ENCODE measurements at places on chromosomes 4 and X.

DNA sequence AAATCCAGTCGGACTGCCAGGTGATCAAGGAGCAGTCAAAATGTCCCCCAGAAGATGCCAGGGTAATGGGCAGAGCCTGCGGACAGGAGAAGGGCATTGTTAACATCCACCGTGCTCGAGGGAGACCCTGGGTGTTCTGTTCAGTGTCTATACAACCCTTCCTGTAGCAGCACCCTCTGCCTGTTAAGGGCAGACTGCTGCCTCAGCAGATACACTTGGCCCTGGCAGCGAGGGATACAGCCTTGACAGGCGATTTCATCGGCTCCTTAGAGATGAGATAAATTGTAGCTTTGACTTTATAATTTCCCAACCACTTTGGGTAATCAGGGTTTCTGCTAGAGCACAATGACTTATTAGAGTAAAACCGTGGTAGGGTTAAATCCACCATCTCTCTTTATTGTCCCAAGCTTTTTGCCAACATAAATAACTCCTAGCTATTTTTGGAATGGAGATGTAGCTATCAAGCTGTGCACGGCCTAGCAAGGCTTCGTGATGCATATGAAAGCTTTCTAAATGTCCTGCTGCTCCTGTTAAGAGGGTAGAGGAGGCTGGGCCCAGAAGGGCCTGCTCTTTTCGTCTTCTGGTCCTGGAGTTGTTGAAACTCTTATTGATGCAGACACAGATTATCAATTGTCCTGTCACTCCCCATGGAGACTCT is 195.9 kb downstream of the CPEB2 start:
- DNase-seq: no peak

- DNase-seq: no peak
Measured at GRCh38 chr4:107619066-107619465, 101.0 kb downstream of the PAPSS1 start.

GRCh38 chrX:130024127-130024526 is 41.7 kb downstream of the BCORL1 start:
- DNase-seq: peak; percentile 1

GRCh38 chrX:1443496-1444075 is 9.1 kb downstream of the ASMTL start:
- no peak for DNase-seq

DNA sequence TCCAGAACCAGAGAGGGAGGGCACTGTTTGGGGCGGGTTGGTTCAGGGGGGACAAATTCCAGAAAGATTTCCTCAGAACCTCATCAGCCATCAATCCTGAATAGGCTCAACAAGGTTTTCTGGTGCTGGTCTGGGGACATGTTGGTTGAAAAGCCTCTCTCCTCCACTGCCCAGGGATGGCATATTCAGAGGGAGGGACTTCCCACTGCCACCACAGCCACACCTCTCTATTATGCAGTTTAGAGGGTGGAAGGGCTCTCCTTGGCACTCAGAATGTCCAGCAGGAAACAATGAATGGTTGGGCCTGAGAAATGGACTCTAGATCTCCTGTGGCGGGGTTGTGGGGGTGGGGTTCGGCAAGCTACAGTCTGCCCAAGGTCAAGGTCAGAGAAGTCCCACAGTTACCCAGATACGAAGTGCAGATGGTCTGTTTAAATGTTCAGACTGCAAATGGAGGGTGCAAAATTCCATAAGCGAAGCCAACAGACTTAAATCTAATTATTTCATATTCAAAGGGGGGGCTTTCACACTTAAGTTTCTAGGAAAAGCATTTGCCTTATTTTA is 70.7 kb downstream of the LEF1 start:
- no peak for DNase-seq

DNA sequence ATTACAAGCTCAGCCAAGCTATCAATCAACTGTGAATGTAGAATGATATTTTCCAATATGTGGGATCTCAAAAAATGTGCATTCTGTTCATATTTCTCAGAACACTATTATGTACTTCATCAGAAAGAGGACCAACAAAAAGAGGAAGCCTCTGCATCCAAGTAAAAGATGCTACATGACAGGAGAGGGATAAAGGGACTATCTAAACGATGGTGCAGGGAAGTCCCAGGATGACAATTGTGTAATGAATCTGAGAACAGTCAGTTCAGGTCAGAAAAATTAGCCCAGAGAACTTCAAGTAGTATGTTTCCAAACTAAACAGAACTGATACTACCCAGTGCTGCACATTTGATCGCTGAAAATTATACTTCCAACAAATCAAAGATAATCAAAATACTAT is 127.0 kb downstream of the ZNF330 start:
- no peak for DNase-seq

GRCh38 chr4:106334741-106335470 is 18.6 kb downstream of the AIMP1 start:
- DNase-seq: no peak

GRCh38 chr4:184548648-184549341 is 74.4 kb upstream of the IRF2 start:
- no peak for DNase-seq

- peak; percentile 67 for DNase-seq
Measured at GRCh38 chrX:154546354-154547244, at the start of gene G6PD. TSS of gene G6PD (minus strand) at chrX:154546846. CDS start at chrX:154546155, 691 bp downstream.

DNA sequence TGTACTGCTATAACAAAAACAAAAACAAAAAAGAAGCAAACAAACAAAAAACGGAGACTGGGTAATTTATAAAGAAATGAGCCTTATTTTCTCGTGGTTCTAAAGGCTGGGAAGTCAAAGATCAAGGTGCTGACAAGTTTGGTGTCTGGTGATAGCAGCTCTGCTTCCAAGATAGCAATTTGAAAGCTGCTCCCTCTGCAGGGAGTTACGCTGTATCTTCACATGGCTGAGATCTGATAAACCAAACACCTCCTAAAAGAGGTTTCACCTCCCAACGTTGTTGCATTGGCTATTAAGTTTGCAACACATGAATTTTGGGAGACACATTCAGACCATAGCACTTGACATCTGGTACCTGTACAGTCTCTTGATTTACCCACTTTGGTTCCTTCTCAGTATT is 854.2 kb downstream of the CENPC start:
- DNase-seq: no peak

DNA sequence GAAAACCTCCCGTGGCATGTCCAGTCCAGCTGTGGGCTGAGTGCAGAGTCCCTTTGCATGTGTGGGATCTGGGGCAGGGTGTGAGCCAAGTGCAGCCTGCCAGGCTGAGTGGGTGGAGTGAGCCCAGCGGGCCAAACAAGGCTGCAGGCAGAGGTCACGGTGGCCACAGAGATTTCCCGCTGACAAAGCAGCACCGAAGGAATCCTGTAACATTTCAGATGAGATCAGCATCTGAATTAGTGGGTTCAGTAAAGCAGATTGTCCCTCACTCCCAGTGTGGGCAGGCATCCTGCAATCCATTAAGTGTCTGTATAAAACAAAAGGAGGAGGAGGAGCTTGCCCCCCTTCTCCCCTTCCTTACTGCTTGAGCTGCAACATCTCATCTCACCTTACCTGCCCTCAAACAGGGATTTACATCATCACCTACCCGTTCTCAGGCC is 324.4 kb downstream of the FAT4 start:
- no peak for DNase-seq

DNA sequence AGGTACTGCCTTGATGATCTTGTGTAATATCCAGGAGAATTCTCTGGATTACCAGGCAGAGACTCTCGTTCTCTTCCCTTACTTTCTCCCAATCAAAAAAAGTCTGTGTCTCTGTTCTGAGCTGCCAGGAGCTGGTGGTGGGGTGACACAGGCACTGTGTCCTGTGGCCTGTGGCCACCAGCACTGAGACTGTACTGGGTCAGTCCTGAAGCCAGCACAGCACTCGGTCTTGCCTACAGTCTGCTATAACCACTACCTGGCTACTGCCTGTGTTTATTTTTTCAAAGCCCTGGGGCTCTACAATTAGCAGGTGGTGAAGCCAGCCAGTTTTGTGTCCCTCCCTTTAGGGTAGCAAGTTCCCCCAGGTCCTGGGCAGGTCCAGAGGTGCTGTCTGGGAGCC is 331.1 kb upstream of the MAGEB18 start:
- DNase-seq: no peak

Data from midbrain (tissue), 1 donor.